ENCODE measurements at places on chromosomes 3 and 15.

DNA sequence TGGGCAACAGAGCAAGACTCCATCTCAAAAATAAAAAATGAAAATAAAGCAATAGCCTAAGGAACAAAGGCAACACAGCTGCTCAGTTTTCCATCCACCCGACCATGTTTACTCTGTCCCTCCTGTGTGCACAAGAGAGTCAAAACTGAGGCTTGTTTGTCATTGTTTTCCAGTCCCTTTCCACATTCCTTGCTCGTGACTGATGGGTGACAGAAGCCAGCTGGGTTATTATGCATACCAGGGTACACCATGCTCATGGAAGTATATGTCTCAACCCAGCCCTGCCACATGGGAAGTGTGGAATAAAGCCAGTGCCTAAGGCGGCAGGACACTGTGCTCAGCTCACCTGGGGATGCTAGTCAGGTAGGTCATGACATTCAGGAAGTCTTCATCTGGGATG, 49.5 kb downstream of the MCF2L2 start:
- DNase-seq, result no peak

DNA sequence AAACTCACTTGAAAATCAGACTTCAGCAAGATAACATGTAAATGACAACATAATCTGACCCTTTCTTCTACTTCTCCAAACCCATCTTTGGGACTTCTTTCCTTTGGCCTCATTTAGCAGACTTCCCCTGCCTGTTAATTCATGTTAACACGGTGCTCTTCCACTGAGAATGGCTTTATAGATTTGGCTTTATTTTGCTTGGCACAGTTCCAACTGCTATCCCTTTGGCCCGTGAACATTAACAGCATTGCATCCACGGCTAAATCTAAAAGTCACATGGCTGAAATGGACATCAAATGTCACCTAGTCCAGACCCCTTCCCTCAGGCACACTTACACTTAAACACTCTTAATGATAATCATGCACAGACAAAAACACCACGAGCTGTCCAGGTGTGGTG, 3.8 kb downstream of the ZMAT3 start:
- DNase-seq, result no peak

DNA sequence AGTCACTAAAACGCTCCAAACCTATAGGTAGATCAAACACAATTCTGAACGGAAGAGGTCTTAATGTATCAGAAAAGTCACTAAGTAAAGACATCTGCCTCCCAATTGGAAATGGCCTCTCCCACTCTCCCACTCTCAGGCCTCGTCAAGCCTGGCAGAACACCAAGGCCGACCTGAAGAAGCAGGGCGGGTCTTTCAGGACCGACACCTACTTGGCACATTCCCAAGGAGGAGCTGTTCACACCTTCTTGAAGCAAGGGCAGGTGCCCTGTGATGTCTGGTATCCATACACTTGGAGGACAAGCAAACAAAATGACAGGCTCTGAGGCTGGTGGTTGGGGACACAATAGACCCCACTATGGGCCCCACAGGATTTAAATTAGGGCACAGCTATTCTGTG, 30.0 kb downstream of the XXYLT1 start:
- no peak for DNase-seq

DNA sequence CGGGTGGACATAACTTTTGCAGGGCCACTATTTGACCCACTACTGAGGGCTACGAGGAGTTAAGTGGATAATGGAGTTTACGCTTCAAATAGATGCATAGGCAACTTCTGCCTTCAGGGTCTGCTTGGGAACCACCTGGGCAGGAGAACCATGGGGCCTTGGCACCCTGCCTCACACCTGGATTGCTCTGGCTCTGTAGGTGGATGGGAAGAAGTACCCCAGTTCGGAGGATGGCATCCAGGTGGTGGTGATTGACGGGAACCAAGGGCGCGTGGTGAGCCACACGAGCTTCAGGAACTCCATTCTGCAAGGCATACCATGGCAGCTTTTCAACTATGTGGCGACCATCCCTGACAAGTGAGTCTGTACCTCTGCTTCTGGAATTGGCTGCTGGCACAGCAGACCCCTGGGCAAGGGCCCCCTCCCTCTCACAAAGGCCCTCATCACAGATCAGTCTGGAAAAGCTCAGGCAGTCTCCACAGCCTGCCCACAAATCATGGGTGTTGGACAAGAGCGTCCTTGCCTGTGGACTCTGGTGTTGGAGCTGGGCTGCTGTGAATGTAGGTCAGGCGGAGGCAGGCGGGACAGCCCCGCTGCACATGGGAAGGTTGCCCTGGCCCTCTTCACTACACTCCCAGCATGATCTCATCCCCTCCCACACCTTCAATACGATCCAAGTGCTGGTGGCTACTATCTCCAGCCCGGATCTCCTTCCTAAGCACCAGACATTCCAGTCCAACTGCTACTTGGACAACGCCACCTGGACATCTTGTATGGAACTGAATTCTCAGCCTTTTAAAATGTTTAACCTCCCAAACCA, 46.7 kb downstream of the MESD start:
- no peak for DNase-seq

DNA sequence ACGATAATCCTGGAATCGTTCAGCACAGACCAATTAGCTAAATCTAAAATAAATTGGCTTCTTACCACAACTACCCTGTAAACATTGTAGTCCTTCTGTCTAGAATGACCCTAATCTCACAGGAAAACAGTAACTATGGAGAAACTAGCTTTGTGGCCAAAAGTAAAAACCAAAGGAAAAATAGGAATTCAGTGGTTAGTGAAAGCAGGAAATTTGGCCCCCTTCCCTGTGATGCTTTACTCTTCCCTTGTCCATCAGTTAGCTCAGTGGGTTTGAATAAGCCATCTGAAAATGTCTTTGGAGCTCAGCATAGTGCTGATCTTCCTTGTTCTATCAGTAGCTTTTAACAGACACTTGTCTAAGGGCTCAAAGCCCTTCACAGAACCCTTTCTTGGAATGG, 1.6 kb downstream of the NMD3 start:
- no peak for DNase-seq

- no peak for DNase-seq
These were observed 396.7 kb upstream of the PDZRN3 start for GRCh38 chr3:74021449-74021848.

DNA sequence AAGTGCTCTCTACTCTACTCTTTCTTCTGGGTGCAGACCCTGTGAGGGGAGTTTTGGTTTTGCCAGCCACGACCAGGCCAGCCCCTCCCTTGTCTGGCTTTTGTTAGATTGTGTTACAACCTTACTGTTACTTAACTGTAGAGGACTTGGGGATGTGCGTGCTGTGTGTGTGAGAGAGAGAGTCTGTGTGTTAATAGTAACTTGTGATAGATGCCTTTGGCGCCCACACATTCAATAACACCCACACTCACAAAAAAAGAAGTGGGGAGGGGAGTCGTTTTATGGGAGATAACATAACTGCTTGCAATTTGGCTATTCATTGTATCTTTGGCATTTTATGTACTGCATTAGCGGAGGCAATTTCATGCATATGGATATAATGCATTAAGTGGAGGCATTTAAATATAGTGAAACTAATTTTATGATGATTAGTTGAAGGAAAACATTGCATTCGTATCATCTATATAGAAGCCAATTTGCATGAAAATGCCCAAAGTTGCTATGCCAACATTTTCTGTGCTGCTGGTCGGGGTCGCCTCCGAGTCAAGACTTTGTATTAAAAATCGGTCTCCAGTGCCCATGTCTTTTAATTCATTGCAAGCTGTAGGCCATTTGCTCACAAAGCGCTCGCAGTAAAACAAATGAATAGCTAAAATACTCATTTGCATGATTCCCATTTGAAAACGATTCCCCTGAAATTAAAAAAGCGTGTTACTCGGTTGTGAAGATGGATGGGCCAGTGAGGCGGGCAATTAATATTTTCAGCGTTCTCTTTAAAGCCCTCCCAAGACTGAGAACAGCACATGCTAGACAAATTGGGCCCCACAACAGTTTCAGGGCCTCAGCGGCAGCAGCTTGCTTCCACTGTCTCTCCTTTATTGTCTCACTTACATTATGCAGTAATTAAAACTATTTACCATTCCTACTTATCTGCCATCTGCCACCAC, 158.5 kb upstream of the SMAD3 start:
- DNase-seq, result no peak

DNA sequence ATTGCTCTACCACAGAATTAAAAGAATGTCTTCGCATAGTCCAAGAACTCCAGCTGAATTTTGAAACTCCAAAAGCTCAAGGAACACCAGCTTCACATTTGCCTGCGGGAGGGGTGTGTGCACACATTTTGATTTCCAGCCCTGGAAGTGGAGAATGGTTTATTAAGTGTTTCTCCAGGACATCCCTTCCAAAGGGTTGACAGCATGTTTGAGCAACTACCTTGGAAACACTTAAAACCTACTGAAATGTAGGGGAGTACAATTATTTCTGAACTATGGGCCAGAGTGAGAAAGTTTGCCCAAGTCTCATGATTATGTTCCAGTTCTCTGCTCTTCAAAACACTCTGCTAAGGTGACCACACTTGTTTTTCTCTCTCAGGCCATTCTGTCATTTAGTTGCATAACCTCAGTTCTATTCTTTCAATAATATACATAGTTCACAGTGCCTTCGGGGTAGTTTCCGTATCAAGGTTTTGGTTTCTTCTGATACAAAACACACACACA, 7.9 kb downstream of the ACP3 start:
- no peak for DNase-seq
